Hepatic stellate cell (primary cell): ENCODE measurements at places on chromosomes 6 and 20.

- peak; percentile 95 for DNase-seq
Measured at GRCh38 chr20:51456511-51457509, 85.7 kb downstream of the NFATC2 start.

- no peak for DNase-seq
Measured at GRCh38 chr6:55822815-55823214, 52.6 kb downstream of the BMP5 start.

GRCh38 chr6:48757661-48758060, 646.7 kb upstream of the PTCHD4 start:
- no peak for DNase-seq

GRCh38 chr20:62887152-62887859, 25.7 kb upstream of the TCFL5 start:
- DNase-seq: peak; percentile 93

- DNase-seq: no peak
Measured at GRCh38 chr6:11006061-11006460, 38.0 kb downstream of the ELOVL2 start.

- no peak for DNase-seq
Measured at GRCh38 chr6:13304101-13304500, 24.2 kb downstream of the TBC1D7 start.

DNA sequence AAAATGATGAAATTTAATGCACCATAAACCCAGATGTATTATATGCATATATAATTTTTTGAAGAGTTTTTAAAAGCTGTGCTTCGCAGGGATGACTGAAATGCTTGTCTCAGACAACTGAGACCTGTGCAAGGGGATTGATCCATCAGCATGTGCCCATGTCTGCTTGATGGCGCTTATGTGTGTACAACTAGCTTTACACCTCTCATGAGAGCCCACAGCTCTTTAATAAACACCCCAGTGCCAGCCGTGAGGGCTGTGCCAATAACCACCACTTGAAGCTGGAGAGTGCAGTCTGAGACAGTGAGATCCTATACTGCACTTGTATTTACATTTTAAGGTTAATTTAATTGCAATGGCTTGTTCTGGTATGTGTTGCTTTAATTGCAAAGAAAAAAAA, 225.5 kb downstream of the BCKDHB start:
- no peak for DNase-seq

GRCh38 chr6:125746019-125746414, 3.4 kb upstream of the HEY2 start:
- DNase-seq: no peak

DNA sequence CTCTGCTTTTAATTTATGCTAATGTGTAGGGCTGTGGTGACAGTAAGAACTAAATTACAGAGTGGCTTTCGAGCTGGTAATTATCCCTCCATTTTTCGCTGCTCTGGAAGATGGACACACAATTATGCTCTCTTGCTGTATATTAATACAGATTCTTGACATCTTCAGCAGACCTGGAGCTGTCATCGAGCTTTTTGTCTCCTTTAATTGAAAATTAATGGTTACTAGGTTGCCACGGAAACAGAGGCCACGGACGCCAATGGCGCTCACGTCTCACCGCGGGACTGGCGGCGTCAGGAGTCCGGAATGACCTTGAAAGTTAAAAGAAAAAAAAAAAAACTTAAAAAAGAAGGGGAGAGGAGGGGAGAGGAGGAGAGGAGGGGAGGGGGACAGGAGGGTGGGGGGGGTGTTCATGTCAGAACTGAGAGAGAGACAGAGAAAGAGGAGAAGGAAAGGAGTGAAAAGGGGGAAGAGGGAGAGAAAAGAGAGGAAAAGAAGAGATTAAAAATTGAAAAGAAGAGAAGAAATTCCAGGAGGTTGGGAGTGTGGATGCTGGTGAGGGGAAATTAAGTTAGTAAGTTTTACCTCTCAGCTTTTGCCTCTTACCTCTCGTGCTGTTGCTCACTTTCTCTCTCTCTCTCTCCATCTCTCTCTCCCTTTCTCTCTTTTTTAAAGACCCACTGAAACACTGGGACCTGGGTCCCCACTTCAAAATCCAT, 22.1 kb upstream of the FOXP4 start:
- no peak for DNase-seq

DNA sequence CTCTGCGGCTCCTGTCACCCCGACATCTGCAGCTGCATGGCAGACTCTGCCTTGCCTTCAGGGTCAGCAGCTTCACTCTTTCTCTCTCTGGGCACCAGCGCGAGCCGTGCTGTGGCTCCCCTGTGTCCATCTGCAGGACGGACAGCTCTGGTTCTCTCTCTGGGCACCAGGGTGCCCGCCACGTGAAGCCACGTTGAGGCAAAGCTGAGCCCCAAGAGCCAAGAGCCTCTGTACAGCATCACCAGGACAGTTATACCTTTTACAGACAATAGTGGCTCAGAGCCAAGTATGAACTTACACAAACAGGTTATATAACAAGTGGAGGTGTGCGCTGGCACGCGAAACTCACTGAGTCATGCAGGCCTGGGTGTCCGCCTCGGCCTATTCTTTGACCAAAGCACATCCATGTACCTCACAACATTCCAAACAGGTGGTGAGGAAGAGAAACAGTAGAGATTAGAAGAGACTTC, 50.8 kb downstream of the FAM50B start:
- DNase-seq: no peak

- no peak for DNase-seq
Measured at GRCh38 chr6:134564705-134565104, 246.8 kb upstream of the SGK1 start.

DNA sequence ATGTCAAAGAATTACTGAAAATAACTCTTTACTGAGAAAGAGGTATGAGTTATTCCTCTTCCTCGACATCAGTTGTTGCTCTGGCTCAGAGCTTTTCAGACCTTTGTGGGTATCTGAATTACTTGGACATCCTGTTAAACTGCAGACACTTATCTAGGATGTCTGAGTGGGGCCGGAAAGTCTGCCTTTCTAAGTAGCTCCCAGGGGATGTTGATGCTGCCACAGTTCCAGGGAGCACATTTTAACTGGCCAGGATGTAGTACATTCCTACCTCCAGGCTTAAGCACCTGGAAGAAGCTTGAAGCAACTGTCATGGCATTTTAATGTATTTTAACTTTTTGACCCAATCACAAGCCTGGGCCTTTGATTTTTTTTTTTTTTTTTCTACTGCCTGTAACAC, 265.8 kb upstream of the PLCB4 start:
- DNase-seq: no peak

DNA sequence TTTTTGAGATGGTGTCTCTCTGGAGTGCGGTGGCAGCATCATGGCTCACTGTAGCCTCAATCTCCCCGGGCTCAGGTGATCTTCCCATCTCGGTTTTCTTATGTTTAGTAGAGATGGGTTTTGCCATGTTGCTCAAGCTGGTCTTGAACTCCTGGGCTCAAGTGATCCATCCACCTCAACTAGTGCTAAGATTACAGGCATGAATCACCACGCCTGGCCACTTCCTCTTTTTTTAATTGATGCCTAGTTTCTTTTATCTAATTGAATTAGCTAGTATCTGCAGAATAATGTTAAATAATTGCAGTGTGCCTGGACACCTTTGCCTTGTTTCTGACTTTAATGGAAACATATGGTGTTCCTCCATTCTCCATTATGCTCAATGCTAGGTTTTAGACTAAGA, 38.4 kb upstream of the SLC22A16 start:
- DNase-seq: no peak

DNA sequence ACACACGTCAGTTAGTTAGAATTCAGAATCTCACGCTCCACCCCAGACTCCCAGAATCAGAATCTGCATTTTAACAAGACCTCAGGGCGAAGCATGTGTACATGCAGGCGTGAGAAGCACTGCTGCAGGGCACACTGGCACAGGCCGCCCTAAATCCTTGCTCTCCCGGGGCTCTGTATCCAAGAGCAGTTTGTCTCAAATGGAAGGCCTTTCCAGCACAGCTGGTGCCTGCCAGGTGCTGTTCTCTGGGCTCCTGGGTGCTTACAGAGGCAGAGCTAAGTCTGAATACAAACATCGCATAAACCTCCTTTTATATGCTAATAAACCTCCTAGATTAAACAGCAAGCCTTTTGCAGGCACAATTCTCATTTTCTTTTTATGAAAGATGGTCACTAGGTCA, 119.1 kb upstream of the CD93 start:
- no peak for DNase-seq

GRCh38 chr6:65646544-65646943, 60.5 kb downstream of the EYS start:
- no peak for DNase-seq

- no peak for DNase-seq
Measured at GRCh38 chr20:54566031-54566688, 90.8 kb downstream of the DOK5 start.
